HT-29 (cell line): ENCODE measurements at places on chromosomes 6 and 20.

GRCh38 chr6:144712541-144712940 is 427.4 kb downstream of the UTRN start:
- no peak for DNase-seq

DNA sequence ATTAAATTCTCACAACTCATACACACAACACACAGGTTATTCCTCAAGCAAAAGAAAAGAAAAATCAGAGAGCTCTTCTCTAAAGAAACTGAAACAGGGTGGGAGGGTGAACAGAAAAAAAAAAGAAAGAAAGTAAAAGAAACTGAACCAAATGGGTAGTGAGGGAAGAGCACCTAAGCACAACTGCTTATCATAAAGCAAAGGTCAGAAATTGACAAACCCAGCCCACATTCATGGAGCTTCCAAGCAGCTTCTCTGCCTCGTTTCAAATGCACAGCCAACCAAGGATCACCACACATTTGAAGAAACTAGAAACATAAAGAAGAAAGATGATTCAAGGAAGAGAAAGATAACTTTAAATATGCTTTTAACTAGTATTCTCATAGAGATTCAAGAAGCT is 90.5 kb downstream of the RNGTT start:
- DNase-seq, result no peak

- DNase-seq, result no peak
Observed at GRCh38 chr20:19524691-19525090, 233.4 kb upstream of the RIN2 start.

- no peak for DNase-seq
Observed at GRCh38 chr6:168949981-168950857, 303.4 kb downstream of the THBS2 start.

- no peak for DNase-seq
Observed at GRCh38 chr6:11931296-11932035, 80.6 kb upstream of the HIVEP1 start.

DNA sequence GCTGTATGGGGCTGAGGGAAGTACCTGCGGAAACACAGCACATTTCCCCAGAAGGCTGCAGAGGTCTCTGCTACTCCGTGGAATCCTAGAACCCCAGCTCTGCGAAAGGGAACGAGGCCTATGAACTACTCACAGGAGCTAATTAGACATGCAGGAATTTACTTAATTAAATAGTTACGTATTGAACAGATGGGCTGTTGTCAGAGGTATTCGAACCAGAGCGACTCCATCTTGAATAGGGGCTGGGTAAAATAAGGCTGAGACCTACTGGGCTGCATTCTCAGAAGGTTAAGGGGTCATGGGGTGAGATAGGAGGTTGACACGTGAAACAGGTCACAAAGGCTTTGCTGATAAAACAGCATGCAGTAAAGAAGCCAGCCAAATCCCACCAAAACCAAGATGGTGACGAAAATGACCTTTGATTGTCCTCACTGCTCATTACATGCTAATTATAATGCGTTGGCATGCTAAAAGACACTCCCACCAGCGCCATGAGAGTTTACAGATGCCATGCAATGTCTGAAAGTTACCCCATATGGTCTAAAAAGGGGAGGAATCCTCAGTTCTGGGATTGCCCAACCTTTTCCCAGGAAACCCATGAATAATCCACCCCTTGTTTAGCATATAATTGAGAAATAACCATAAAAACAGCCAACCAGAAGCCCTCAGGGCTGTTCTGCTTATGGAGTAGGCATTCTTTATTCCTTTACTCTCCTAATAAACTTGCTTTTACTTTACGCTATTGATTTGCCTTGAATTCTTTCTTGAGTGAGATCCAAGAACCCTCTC is 14.7 kb upstream of the SSTR4 start:
- DNase-seq, result no peak

DNA sequence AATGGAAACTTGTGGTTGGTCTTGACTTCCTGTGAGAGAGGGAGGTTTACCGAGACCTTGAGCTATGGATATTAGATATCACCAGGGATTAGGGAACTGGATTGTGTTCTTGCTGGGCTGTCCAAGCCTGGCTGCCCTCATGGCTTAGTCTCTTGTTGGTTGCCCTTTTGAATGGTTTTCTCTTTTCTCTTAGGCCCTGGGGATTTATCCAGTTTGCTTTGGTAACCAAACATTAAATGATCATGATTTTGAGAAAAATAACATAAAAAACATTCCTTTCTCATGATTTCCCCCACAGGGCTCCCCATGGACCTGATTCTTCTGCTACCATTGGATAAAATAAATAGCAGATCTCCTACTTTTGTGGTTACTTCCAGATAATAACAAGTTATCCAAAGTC is 306.4 kb upstream of the RNF217 start:
- DNase-seq, result no peak

DNA sequence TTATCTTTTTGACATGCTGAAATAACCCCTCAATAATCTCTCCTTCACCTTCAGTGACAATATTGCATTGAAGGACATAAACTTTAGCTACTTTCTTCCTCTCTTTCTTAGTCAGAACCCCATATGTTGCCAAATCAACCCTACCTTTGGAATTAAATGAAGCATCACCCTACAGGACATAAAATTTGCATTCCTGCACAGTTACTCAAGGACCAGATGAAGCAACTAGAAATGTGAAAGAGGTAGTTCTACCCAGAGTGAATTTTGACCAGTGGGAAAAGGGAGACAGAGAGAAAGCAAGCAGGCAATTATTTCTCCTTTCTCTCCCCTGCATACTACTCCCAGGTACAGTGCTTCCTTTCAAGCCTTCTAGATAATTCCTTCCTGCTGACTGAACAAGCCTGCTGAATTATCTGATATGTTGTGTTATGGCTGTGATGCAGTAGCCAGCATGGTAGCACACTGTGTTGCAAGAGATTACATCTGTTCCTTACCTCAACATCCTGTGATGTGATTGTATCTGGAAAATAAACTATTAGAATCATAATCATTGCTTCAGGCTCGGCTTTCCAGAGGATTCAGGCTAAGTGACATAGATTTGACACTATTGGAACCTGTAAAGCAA is 16.6 kb downstream of the TENT5A start:
- no peak for DNase-seq

DNA sequence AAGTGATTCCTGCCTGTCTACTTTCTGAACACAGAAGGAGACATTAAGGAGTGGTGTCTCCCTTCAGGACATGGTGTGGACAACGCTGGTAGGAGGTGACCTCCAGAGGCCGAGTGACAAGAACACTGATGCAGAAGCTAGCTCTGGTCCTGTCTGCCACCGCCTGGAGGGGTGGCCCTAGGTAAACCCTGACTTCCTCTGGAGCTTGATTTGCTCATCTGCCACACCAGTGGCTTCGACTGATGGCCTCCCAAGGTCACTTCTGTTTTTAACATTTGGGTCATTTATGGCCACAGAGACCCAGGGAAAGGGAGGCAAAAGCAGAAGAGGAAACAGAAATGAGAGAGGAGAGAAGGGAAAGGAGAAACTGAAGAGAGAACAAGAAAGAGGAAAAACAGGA is 49.4 kb upstream of the SLC22A23 start:
- DNase-seq, result no peak

DNA sequence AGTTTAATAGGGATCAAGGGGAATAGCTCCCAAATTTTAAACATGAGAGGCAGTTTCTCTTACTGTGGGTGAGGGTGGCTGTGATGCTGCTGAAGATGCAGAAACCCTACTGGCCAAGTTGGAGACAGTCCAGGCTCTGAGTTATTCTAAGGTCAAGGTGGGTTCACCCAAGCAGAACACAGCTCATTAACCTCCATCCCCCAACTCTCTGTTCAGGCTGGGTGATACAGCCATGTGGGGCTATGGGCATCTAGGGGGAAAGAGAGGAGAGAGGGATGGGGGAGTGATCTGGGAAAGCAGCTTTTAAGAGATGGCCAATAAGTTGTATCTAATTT is 18.9 kb upstream of the TRAM2 start:
- no peak for DNase-seq

- no peak for DNase-seq
Observed at GRCh38 chr6:145668844-145669243, 66.5 kb downstream of the EPM2A start.

GRCh38 chr6:160258346-160259142 is at the start of gene SLC22A2:
SLC22A2 (minus strand) TSS chr6:160258821; CDS start chr6:160258757, 64 bp downstream.
- DNase-seq, result no peak

GRCh38 chr6:5547556-5547955 is 286.2 kb downstream of the FARS2 start:
- no peak for DNase-seq

DNA sequence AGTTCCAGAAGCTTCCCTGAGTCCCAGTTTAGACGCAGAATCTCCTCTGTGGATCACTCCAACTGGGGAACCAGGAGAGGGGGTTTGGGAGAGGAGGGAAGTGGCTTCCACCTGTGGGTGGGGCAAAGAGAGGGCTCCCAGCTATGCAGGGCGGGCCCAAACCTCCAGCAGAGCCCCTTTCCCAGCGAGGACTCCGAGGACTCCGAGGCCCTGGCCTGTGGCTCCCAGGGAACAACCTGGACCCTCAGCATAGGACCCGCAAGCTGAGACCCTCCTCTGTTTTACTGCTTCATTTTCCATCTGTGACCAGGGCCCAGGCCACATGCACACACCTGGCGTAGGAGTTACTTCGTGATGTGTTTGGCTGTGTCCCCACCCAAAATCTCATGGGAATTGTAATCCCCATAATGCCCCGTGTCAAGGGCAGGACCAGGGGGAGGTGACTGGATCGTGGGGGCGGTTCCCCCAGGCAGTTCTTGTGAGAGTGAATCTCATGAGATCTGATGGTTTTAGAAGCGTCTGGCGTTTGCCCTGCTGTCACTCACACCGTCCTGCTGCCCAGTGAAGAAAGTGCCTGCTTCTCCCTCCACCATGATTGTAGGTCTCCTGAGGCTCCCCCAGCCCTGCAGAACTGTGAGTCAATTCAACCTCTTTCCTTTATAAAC is 27.9 kb downstream of the NTSR1 start:
- DNase-seq, result no peak
